ENCODE measurements at places on chromosomes 6 and 20.
A peak's percentile ranks its signal among the peaks of the same experiment; 100 is the strongest.

DNA sequence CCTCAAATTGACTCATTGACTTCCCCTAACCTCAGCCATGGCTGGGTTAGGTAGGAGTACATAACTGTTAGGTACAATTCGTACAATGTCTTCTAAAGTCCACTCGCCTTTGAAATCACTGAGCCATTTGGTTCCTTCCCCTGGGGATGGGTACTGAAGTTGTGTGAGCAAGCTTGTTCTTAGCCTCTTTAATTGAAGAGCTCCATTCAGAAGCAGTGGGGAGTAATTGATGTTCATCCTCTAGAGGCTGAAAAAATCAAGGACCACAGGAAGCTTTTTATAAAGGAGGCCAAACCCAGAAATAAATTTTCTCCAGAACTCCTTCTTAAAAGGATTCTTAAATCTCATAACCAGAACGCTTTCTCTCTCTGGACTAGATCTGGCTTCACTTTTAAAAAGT, 60.6 kb downstream of the ANKS1A start:
- DNase-seq = no peak

- no peak for DNase-seq
These were observed 6.0 kb upstream of the SLC2A10 start for GRCh38 chr20:46703435-46703834.

DNA sequence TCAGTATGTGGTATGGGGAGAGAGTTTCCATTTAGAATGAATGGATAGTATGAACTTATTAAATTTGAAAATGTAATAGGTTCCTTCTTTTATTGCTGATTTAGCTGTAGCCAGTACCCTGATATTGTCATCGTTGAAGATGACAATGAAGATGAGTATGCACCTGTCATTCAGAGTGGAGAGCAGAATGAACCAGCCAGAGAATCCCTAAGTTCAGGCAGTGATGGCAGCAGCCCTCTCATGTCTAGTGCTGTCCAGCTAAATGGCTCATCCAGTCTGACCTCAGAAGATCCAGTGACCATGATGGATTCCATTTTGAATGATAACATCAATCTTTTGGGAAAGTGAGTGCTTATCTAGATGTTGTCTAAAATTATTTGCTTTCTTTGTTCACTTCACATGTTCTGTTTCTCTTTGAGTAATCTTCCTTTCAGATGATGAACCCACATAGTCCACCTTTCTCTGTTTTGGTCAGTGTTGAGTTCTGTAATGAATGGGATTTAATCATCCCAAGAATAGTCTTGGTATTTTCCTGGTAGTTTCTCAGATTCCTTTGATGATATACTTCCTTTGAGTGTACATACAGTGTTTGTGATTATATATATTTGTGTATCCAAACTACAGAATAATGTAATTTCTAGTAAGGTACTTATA, 23.3 kb downstream of the HSF2 start:
- DNase-seq = no peak

DNA sequence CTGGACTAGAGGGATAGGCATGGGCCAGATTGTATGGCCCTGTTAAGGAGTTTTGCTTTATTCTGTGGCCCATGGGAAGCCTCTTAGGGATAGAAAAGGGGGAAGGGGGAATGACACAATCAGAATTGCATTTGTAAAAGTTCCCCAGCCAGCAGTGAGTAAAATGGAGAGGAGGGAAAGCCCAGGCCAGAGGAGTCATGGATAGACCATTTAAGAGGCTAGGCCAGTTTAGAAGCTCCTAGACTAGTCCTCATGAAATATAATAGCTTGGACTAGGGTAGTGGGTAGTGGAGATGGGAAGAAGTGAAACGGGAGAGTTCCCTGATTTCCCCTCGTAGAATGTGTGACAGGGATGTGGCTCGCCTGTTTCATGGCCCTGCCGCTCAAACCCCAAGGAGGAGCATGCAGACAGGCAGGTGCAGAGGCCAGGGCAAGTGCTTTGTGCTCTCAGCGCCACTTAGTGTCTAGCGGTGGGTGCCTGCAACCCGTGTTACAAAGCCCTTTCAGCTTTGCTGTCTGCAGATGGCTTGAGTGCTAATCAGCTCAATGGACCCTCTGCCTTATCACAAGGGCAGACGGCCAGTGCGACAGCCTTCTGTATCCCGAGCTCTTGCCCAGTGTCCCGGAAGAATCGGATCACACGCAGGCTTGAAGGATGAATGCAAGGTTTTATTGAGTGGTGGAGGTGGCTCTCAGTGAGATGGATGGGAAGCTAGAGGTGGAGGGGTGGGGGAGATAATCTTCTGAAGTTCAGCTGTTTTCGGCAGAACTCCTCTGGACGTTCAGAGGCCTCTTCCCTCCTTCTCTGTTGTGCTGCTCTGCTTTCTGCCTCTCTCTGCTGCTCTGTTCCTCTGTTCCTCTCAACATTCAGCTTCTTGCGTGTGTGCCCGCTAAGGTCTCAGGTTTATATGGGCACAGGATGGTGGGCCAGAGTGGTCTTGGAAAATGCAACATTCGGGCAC, 141.1 kb downstream of the CEP57L1 start:
- DNase-seq = peak; percentile 2

DNA sequence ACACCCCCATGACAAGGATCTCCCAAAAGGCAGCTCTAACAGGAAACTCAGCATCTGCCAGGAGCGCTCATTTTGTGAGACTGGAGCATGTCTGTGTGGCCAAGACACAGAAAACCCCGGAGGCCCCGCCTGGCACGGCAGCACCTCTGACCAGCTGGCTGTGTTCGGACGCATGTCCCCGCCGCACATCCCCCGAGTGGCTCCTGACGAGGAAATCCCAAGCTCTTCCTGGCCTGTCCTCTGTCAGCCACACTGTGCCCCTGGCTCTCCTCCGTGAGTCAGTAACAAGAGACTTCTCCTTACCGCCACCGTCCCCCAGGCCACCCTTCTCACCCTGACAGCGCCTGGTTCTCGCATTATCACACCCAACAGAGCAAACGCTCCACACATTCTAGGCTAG, 14.4 kb downstream of the SLC2A4RG start:
- no peak for DNase-seq

- no peak for DNase-seq
These were observed 37.4 kb upstream of the BCAS1 start for GRCh38 chr20:54107600-54108325.

DNA sequence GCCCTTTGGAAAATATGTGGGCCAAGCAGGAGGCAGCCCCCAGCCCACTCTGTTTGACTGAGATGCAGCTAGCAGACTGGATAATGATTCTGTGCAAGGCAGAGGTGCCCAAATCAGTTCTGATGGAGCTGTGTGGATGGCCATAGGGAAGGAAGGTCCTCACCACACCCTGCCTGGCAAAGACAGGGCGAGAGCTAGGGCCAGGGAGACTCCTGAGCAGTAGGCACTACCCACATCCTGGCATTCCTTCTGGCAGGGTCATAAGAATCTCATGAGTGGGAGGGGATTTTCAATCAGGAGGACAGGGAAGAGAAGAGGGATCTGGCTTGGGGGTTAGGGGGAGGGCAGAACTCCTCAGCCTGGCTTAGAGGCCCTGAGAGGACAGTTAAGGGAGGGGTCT, 18.6 kb upstream of the TREM2 start:
- DNase-seq = no peak
